Urinary bladder (tissue), 4 donors: ENCODE measurements at places on chromosomes 1 and 21. TPM values are rescaled to one million over a fixed set of nuclear protein-coding genes. Genes with fewer than 3 reads are reported as not detected.

The SHISA4 gene
- 10.1 TPM for total RNA-seq

DNA sequence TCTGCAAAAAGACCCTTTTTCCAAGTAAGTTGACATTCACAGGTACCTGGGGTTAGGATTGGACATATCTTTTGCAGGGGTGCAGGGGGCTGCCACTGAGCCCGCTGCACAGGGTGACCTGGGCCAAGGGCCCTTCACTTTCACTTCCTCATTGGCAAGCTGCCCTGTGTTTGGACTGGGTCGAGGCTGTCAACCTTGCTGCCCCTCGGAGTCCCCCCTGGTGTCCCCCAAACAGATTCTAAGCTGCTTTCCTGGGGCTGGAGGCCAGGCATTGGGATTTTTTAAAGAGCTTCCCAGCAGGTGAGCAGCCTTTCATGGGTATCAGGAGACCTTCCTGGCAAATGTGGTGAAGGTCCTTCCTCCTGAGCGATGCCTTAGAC is 7.9 kb upstream of the UMODL1 start:
- DNase-seq: no peak

DNA sequence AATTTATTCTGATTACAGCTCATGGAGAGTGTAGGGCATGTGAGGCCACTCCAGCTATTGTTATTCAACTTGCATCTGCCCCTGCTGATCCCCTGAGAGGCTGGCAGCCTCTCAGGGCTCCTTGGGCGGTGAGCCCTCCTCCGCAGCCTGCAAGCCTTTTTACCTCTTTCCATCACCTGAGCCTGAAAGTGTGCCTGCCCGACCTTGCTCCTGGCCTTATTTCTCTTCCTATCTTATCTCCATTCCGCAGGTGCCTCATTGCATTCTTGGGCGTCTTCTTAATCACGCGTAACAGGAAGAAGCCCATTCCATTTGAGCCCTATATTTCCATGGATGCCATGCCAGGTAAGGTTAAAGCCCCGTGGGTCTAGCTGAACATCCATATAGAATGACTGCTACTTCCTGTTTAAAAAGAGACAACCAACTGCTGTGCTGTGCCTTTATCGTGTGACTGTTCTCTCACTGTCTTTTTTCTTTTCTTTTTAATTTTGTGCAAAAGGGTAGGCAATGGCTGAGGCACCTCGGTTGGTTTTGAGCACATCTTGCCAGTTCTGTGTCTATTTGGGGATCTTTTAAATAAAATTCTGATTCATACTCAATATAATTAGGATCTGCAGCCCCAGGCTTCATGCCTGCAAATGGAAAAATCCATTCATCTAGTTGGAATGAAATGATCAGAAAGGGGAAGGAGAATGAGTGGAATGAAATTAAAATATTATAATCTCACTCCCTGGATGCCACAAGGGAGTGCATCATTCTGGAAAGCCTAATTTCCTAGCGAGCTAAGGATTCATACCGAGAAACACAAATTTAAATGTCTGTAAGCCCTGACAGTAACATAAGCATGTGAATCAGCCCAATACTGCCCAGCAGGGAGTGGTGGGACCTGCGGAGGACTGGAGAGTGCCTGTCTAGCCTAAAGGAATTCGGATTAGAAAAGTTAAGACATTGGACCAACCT is 38.6 kb upstream of the RCAN3 start:
- DNase-seq: no peak

DNA sequence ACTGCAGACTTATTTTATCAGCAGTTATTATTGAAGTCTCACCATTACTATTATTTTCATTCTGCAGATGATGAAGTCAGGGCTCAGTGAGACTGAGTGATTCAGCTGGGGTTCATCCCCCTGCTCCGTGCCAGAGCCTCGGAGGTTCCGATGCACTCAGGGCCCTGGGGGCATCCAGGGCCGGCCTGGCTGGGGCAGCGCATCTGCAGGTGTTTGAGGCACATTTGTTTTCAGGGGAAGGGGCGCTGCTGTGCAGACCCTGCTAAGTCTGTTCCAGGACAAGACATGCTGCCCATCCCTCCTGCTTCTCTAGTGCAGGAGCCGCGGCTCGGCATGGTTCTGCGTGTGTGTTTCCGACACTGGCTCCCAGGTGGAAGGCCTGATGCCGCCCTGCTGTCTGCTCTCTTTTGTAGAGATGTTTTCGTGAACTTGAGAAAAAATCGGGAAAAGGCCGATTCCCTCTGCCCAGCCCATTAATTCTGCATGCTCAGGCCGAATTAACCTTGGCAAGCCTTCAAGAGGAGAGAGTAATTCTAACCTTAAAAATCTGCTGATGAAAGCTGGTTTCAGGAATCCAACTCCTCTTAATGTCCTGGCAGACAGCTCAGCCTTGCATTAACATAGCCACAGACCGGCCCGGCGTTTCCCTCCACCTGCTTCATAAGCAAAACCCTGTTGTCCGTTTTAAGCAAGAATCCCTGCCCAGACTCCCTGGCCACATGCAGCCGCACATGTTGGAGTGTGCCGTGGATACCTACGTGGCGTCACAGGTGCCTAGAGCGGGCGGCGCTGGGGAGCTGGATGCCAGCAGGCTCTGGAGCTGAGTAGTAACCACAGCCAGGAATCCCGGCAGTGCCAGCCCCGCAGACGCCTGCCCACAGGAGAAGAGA is 316.0 kb upstream of the VAMP3 start:
- no peak for DNase-seq

- no peak for DNase-seq
These were observed 383.8 kb downstream of the LMO4 start for GRCh38 chr1:87712261-87713010.

DNA sequence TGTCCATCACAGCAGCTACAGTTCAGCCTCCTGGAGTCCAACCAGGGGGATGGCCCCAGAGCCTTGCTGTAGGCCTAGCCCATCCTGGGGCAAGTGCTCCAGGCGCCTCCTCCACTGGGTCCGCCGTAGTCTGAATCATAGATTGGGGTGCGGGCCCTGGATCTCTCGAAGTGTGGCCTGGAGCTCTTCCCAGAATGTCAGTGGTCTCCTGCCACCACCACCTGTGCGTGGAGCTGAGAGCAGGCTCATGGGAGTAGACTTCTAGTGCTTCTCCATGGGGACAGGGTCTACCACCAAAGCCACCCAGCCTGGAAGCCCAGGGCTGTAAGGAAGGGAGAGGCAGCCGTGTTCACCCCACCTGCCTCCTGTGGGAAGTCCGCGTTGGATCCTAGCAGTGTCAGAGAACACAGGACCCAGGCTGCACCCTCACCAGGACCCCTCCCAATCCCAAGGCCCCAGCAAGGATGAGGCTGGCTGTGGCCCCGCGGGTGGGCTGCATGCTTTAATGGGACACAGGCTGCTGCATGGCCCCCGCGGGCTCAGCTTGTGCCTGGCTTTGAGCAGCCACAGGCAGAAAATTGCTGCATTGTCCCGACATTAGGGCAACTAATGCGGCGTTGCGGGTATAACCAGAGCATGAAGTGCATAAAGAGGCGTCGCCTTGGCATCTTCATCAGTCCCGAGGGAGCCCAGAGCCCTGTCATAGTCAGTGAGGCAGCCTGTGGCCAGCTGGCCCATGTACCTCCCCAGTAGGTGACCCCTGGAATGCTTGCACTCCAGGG is 735 bp upstream of the HES3 start:
- DNase-seq: no peak
